ENCODE measurements at places on chromosomes 5 and 9.

DNA sequence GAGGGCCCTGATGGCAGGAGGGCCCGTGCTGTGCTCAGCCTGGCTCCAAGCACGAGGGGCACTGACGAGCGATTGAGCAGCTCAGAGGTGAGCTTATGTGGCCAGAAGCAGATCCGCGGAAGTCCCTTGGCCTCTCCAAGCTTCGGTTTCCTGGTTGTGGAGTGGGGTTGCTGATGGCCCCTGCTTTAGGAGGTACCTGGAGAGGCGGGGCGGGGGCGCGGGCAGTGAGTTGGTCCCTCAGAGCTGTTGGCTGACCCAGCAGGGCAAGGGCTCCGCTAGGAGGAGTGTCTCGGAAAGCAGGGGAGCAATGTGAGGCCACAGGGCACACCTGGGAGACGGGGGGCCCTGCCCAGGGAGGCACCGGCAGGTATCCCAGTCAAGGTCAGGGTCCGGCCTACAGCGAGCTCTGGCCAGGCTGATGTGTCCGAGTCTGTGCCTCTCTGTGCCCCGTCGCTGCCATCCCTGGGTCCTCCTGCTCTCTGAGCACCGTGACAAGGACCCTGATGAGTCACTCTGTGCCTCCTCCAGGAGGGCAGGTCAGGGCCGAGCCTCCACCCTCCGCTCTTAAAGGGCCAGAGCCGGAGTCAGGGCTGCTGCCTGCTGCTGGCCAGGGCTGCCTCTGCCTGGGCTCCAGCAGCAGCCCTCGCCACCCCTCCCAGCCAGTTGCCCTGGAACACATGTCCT is 14.8 kb downstream of the NCS1 start:
- no peak for DNase-seq

DNA sequence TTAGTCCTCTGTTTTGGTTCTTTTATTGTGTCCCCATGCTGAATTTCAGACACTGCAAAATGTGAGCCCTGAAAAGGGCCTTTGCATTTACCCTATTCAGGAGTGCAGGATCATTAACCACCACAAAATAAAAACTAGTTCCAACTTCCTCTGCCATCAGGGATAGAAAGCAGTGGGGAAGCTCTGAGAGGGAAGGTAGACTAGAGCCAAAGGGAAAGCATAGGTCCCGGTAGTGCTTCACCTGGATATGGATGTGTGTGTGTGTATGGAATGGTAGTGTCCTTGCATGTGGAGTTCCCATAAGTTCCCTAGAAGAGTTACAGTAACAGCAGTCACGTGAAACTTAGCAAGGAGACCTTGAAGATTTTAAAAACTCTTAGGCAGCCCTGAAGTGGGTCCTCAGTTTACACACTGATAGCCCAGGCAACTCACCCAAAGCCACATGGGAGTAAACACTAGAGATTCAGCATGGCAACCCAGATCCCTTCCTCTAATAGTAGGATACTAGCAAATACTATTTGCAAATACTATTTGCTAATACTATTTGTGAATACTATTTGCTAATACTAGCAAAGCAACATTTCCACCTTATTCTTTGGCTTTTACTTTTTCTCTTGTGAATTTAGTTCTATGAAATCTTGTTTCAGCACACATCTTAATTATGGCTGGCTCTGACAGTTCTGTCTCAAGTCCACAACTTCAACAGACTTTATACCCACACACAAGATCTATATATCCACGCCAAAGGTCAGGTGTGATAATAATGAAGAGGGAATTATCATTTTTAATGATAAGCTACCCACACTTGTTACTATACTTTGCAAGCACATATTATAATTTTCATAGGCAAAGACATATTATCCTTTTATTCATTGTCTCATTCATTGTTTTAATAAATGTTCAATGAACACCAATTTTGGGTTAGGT is 70.4 kb upstream of the IFNE start:
- no peak for DNase-seq

- DNase-seq, result no peak
Observed at GRCh38 chr9:89603767-89604665, 796 bp upstream of the GADD45G start.

- DNase-seq, result no peak
Observed at GRCh38 chr5:52710972-52711596, 76.6 kb upstream of the ITGA1 start.

DNA sequence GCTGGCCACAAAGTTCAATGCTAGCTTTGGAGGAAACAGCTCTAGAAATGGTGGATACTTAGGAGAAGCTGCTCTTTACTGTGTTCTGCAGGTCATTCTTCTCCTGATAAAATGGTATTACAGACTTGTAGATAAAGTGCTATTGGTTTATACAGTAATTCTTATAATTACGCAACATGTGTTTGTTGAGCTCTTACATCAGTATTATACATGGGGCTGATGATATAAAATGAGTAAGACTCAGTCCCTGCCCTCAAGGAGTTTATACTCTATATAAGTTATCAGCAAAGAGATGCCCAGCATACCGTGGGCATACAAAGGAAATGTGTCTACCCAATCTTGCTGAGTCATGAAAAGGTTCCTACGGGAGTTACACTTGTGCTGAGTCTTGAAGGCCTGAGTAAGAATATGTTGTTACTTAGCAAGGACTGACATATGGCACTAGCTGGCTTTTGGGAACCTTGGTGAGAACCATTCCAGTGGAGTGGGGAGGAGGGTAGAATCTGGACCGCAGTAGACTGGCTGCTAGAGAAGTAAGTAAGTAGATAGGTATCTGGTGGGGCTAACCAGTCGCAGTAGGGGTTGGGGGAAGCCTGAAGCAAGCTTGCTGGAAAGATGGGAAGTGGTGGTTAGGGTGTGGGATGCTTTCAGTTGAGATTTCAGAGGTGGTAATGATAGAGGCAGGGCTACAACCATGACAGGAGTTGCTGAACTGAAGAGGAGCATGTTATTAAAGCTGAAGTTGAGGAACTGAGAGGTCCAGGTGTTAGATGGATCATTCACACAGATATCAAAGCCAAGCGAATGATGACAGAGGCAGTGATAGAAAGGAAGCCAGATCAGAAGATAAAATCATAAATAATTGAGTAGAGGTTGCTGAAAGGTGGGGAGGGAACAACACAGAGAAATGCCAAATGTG is 11.1 kb upstream of the TTC23L start:
- no peak for DNase-seq
